ENCODE measurements at places on chromosomes 4 and X.

- no peak for DNase-seq
Observed at GRCh38 chr4:82458729-82459128, 28.3 kb downstream of the ENOPH1 start.

DNA sequence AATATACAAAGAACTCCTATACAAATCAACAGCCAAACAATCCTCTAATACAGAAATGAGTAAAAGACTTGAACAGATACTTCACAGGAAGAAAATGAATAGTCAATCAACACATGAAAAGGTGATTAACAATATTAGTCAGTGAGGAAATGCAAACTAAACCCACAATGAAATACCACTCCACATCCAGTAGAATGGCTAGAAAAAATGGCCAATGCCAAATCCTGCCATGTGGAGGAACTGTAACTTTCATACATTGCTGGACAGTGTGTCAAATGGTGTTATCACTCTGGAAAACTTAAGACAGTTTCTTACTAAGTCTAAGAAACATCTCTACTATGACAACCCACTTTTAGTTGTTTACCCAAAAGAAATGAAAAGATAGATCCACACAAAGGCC, 59.5 kb downstream of the NSG1 start:
- DNase-seq, result peak; percentile 52

DNA sequence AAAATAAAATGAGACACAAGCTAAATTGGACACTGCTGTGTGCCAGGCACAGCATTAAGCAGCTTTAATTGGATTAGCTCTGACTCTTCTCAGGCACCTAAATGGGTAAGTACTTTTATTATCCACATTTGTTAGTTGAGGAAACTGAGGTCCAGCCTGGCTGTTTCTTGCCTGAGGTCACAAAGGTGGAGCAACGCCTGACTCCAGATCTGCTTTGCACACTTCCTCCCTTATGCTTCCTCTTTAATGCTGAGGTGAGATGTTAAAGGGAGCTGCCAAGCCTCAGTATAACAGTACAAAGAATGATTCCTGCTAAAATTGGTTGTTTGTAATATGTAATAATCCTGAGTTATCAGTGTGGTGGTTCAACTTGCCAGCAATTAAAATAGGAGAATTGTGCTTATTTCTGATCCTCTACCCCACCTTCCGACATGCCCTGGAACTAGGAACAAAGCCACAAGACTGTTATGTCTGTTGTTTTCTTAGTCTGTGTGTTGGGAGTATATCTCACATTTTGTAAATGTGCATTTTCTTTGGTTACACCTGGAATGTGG, 74.4 kb downstream of the AFF1 start:
- no peak for DNase-seq

- DNase-seq, result no peak
Observed at GRCh38 chr4:114136069-114136468, 156.6 kb upstream of the ARSJ start.

DNA sequence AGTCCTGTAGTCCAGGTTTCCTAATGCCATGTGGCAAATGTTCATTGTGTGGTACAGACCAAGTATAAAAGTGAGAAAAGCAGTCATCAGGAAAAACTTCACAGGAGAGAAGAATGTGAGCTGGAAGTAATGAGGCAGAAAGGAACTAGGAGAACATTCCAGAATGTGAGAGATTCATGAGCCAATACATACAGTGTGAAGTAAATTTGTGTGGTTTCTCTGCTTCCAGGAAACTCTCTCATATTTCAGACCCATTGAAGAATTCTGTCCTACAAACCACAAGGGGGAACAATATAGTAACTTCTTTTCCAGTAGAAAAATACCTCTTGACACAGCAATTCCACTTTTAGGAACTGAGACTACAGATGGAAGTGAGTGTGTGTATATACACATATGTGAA, 136.5 kb downstream of the RNF150 start:
- DNase-seq, result peak; percentile 24

GRCh38 chr4:7511525-7511924, 76.8 kb upstream of the PSAPL1 start:
- DNase-seq, result no peak

DNA sequence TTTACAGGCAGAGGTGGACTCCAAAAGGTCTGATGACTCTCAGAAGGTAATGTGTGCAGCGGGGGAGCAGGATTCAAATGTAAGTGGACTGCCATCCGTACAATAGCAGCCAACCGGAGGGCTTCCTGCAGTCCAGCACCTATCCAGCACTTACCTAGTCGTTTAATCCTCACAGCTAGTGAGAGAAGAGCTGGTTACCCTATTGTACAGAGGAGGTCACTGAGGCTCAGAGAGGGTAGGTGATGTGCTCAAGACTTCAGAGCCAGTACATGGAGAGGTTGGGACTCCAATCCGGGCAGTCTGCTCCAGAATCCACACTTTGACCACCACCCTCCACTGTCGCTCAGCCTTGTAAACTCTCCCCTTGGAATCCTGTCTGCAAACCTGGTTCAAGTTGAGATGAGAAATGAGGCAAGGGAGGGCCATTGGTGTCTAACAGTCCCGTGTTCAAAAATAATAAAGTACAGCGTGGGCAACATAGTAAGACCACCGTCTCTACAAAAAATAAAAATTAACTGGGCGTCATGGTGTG, 22.5 kb upstream of the JAKMIP1 start:
- no peak for DNase-seq

DNA sequence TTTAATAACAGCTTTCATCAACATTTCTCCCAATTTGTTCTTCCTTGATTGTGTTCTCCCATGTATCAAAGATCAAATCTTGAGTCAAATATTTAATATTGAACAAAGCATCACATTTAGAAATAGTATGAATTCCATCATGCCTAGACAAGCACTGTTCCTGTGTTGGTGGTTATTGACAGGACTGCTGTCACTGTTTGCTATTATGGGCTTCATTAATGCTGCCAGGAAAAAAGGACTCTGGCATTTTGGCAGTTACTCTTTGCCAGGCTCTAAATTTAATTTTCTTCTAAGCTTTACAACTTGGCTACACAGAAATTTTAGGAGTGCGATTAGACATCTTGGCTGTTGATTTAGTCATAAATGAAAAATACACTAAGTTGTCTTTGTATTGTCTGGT, 295.9 kb upstream of the NRK start:
- DNase-seq, result no peak

DNA sequence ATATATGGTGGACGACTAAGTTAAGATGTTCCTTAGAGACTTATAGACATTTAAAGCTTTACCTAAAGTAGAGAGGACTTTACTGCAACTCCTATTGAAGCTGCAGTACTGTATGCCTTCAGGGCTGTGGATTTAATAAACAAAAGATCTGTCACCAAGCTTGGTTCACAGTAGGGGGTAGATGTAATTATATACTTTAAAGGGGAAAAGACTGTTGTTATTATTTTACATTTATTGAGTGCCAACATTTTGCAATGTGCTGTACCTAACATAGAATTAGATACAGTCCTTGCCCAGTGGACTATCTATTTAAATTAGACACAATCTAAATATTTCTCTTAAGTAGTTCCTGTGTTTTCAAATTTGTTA, 67.2 kb downstream of the SLIT2 start:
- no peak for DNase-seq

- DNase-seq, result peak; percentile 77
Observed at GRCh38 chrX:41334363-41335197, 618 bp downstream of the DDX3X start.

- DNase-seq, result no peak
Observed at GRCh38 chr4:60923075-60923474, 277.1 kb upstream of the ADGRL3 start.

DNA sequence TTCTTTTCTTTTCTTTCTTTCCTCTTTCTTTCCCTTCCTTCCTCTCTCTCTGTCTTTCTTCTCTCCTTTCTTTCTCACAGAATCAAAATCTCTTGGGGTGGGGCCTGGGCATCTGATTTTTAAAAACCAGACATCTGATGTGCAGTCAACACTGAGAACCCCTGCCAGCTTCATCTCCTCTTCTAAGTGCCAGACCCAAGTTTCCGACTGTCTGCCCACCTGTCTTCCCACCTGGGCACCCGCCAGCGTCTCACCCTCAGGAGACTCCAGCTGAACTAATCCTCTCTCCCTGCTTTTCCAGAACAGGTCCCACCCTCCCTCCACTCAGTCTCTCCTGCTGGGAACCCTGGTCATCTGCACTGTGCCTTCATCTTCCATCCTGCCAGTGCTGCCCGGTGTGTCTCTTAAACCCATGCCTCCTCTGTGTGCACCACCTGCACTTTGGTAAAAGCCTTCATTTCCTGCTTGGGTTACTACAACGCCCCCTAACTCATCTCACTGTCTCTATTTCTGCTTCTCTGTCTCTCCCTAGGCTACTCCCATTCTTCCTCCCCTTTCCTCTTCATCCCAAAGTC, 2.8 kb downstream of the SOD3 start:
- no peak for DNase-seq

DNA sequence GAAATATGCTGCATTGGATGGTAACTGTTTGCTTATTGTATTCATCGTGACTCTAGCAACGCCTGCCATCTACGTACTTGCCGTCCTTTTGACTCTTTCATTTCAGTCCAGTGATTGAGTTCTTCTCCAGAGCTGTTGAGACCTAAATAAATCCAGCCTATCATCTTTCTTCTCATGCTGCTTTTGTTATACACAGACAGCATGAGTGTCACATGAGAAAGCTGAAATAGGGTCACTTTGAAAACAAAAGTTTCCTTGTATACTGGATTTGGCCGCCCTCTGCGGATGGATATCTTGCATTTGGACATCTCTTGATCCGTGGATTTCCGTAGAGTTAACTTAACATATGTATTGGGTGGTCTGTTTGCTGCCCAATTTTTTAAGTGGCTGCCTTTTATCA, 67.2 kb downstream of the TMPRSS11F start:
- no peak for DNase-seq

DNA sequence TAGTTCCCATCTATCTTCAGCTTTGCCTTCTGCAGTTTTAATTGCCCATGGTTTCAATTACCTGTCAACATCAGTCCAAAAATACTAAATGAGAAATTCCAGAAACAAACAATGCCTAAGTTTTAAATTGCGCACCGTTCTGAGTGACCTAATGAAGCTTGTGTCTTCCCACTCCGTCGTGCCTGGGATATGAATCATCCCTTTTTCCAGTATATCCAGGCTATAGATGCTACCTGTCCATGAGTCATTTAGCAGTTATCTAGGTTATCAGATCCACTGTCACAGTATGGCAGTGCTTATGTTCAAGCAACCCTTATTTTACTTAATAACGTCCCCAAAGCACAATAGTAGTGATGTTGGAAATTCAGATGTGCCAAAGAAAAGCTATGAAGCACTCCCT, 363.6 kb upstream of the FAM241A start:
- no peak for DNase-seq

DNA sequence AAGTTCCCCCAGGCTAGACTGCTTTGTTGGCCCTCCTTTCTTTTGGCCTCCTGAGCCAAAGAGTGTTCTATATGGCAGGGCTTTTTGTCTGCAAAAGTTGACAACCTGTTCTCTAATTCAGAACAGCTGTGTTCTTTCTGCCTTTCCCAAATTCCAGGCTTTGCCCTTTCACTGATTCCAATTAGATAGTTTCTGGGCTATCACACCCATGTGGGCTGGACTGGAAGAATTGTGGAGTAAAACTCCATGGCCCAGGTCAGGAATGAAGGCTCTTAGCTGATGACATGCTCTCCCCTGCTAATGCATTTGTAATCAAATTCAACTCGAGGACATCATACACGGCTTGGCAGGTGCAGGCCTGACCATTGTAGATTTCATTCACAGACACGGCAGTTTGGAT, 19.4 kb downstream of the BMP3 start:
- no peak for DNase-seq

- no peak for DNase-seq
Observed at GRCh38 chr4:85420831-85421230, 54.1 kb upstream of the ARHGAP24 start.

- no peak for DNase-seq
Observed at GRCh38 chr4:26864899-26865298, 4.3 kb downstream of the STIM2 start.

DNA sequence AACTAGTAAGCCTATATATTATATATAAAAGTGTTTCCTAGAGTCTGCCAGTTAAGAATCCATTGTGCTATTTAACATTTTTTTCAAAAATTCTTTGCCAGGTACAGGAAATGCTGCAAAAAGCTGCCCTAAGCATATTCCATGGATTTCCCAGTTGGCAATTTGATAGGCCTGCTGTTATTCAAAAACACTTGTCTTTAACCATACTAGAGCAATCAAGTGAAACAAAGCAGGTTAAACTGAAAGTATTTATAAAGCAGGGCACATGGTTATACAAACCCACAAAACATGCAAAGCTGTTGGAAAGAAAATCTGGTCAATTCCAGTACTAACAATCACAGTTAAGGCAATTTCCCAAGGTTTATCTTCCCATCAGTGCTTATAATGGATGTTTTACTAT, 159.9 kb downstream of the UNC5C start:
- no peak for DNase-seq

DNA sequence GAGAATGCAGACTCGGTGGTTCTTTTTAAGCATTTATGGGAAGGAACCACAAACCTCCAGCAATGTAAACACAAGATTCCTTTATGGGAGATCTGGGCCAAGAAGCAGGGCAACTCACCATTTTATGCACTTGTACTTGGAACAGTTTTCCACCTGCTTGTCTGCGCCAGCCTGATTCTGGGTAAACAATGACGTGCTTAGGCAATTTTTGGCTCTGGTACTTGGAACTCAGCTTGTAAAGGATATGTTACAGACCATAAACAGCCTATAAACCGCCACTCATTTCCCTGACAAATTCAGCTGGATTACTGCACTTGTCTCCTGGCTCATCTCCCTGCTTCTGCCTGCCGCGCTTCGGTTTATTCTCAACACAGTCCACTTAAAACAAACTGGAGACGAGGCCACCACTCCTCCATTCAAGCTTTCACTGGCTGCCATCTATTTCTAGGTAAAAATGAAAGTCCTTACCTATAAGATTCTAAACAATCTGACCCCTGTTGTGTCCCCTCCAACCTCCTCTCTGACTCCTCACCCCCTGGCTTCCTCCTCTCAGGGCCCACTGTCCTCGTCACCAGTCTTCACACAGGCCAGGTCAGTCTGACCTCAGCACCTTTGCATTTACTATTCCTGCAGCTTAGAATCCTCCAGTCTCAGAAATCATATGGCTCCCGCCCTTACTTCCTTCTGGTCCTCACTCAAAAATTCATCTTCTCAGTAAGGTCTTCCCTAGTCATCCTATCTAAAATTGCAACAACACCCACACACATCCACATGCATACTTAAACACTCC, 205.9 kb upstream of the GALNT7 start:
- no peak for DNase-seq
